ENCODE measurements at places on chromosomes 13 and 19.

DNA sequence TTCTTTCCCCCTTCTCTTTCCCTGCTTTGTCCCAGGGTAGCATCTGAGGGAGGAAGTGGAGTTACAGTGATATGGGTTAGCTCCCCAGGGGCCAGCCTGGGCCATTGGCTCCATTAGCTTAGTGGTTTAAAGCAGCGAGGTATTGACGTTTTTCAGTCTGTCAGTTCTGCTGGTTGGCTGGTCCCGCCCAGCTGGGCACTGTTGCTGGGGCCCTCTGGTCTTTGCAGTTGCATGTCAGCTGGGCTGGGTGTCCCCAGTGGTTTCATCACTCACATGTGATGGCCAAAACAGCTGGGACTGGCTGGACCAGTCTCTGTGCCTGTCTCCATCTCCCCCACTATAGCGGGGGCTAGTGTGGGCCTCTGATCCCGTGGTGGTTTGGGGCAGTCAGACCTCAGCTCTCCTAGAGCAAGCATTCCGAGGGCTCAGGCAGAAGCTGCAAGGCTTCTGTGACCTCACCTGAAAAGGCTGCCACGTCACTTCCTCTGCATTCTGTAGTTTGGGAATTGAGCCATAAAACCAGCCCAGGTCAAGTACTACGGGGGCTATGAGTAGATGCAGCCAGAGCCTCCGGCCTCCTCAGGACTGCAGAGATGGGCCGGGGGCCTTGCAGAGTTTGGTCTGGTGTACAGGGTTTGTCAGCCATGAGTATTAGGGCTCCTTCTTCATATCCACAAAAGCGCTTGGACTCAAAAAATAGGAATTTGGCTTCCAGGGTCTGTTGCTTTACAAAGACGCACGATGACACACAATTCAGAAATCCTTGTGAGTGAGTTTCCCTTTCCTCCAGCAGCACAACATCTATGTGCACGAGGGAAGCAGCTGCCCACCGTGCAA is 30.0 kb downstream of the TSSK6 start:
- no peak for DNase-seq

DNA sequence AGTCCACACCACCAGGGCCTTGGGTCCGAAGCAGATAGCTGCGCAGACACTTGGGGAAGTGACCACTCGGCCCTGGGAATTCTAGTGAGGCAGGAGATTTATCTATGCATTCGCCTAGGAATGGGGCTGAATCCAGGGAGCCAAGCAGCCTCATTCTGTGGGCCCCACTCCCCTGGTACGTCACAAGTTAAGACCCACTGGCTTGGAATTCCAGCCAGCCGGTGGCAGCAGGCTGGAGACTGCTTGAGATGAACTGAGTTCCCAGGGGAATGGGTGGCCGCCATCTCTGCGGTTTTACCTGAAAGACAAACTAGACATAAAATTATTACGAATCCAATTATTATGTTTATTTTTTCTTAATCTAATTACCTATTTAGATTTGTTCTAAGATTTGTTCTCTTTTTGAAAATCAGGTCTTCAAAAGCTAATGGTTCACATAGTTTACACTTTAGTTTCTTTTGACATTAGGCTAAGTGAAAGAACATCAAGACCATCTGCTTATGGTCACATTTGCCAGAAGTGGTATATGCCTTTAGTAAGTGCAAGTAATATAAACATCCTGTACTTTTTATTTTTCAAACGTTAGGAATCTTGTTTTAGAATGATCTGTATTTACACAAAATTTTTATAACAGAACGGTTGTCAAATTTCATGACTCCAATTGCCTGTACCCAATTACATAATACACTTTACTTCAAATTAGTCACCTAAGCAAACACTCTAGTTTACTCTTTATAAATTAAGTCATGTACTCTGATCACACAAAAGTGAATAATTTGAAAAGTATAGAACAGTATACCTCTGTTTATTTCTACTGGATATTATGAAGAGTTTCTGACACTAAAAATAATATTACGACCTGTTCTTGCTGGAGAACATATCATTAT is 74.4 kb downstream of the SLITRK6 start:
- no peak for DNase-seq

DNA sequence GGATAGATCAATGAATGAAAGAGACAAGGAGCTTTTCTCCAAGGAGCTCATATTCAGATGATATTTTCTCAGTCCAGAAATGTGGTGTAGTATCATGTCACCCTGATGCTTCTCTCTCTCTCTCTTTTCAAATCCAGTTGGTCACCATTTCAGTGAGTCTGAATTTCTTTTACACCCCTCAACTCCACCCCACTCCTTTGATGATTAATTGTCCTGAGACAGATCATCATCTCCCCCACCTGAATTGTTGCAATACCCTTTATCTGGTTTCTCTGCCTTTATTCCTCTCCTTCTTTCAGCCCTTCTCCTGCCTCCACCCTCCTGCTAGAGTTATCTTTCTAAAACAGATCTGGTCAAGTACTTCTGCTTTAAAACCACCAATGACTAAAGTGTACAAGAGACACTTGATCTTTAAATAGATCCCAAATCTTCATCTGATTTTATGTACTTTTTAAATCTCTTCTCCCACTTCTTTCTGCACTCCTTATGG is 299.8 kb downstream of the KLF5 start:
- DNase-seq = no peak

DNA sequence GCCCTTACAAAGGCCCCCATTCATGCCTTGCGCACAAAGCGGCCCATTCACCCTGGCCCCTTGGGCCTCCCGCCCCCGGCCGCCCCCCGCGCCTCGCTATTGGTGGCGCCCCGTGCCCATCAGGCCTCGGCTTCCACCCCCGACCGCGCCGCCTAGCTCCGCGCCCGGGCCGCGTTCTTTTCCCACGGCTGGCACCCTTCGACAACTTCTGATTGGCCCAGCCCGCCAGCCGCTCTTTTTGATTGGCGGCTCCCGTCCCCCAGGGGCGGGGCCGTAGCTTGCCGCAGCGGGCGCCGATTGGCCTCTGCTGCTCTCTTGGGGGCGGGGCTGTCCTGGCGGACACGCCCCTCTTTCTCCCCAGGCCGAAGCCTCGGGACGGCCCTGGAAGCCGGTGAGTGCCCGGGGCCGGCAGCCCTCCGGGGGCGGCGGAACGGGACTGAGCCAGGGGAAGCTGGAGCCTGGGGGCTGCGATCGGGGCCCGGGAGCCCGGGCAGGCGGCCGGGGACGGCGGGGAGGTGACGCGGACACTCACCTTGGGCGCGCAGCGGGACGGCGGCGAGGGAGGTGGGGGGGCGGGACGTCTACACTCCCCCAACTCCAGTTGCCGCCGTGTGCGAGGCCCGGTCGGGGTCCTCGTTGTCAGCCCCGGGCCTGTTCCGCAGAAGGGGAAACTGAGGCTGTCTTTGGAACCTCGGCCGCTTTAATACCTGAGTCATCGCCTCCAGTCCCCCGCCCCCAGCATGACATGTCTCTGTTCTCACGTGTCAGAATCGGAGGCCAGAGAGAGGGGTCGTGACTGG is at the start of gene MYH14:
Gene MYH14 (plus strand): TSS at position 342 of the 800 bp plus-strand sequence. CDS start 6,744 bp downstream, outside the sequence.
- peak; percentile 71 for DNase-seq

DNA sequence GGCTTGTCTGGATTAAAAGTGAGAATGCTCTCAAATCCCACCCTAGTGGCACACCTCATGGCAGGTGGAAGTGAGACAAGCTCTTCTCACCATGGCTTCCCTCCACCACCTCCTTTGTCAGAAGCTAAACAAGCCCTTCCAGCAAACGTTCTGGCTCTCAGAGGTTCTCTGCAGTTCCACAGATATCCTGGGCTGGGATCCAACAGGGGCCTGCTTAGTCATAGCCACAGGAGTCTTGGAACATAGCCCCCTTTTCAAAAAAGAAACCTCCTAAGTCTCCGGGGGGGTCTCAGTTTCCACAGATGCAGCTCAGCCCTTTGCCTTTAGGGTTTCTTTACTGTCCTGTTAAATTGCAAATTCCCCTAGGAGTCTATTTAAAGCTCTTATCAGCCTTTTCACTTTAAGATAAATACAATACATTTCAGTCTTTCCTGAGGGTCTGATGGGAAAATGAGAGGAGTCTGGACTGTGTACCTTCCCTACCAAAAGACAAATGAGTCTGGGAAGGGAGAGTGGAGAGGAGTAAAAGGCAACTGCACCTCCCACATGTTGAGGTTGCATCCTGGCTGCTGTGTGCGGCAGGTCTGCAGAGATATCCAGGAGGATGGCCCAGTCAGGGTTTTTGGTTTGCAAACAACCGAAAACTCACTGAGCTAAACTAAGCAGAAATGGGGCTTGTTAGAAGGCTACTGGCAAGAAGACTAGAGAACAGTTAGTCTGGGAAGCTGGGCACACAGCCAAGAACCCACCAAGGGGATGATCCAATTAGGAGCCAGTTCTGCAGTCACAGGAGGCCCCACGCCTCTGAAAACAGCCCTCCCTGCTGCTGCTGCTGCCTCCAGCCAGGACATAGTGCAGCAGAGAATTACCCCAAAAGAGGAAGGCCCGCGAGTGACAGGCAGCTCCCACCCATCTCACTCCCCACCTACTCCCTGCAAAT is 41.4 kb upstream of the SERP2 start:
- DNase-seq = no peak

GRCh38 chr13:83057119-83057518 is 825.2 kb downstream of the SLITRK1 start:
- no peak for DNase-seq

DNA sequence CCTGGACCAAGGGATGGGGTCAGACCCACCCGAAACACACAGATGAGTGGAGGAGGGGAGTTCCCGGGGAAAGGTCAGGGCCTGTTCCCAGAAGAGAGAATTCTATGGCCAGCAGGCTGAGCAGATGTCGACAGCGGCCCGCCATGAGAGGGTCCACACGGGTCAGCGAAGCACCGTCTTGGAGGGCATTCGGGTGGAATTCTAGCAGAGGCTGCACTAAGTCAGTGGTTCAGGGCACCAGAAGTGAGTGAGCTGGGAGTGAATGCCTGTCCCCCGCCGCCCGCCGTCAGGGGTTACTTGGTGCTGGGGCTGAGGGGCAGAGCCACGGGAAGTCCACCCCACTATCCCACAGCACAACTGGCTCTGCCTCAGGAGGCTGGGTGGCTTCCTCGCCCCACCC is 96.2 kb upstream of the VSTM2B start:
- no peak for DNase-seq

Measured in hematopoietic multipotent progenitor cell (in vitro differentiated cells).